NCI-H2081 (cell line): ENCODE measurements at places on chromosomes 6 and 20.

DNA sequence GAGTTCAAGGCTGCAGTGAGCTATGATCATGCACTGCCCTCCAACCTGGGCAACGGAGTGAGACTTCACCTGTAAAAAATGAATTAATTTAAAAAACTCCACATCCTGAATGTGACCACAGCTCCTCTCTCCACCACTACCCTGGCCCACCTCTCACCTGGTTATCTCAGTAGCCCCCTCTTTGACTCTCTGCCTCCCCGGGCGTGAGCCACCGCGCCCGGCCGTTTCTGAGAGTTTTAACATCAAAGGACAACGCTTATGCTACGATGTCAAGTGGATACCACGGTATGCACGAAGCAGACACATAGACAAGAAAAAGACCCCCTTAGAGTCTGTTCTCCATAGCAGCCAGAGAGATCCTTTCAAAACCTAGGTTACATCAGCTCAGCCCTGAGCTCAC is 48.7 kb downstream of the FGD2 start:
- no peak for DNase-seq

DNA sequence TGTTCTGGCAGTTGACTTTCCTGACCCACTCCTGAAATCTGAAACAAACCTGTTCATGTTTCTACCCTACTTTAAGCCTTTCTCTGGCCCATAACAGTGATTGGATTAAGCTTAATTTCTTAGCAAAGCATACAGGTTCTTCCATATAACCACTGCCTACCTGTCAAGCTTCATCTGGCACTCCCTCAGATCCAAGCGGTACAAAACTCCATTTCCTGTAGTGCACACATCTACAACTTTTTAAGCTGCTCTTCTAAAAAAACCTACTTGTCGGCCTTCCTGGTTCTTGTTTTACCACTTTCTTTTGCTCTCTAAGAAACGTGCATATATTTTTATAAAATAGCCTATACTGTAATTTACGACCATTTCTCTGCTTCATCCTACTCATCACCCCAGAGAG is 916 bp upstream of the PPP1R11 start:
- DNase-seq: no peak

- DNase-seq: no peak
Observed at GRCh38 chr20:10508060-10508459, 73.0 kb downstream of the SLX4IP start.

- DNase-seq: no peak
Observed at GRCh38 chr6:161422710-161423680, 149.1 kb upstream of the AGPAT4 start.

DNA sequence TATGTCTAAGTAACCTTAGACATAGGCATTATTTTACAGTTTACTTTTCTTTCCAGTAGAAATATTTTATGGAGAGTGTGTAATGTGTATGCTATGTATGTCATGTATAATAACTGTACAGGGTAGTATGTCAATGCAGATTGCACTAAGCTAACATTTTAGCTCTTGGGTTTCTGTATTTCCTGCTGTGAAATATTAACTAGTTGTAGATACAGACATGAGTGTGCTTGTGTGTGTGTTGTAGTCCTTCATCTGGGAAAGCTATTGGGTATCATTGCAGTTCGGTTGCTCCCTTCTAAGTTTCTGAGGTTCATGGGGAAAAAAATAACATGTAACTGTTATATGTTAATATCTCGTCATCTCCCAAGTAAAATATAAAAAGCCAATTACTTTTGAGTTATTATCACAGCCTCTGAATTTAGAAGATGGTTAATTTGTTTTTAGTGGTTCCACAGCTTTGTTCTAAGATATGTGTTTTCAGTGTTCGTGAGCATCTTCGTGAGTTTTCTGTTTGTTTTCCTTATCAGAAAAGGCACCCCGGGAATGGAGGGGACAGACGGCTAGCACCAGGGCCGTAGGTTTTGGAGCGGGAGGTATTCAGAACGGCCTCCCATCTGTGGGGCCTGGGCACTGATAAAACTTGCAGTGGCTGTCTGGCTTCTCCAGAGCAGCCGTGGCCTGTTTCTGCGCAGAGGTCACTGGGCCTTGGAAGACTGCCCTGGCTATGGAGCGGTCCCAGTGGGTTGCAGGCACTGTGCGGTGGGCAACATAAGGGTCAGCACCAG is 215.0 kb downstream of the ARID1B start:
- no peak for DNase-seq

DNA sequence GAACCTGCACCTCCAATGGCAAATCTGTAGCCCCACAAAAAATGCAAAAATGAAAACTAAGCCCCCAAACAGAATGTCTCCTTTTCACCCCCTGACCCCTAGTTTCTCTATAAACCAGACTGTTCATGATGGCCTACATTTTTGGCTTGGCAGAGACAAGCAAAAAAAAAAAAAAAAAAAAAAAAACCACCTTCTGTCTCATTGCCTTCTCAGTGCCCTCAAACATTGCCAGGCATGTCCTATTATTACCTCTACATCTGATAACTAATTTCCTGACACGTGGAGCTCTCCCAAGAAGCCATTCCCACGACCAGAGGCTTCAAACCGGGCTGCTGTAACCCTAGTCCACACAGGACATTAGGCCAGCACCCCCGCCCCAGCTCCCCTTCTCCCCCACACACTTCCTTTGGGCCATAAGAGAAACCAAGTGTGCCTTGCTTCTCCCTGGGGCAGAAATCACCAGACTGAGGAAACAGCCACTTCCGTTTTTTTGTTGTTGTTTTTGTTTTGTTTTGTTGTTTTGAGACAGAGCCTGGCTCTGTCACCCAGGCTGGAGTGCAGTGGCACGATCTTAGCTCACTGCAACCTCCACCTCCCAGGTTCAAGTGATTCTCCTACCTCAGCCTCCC is 65.4 kb downstream of the GPR6 start:
- no peak for DNase-seq

DNA sequence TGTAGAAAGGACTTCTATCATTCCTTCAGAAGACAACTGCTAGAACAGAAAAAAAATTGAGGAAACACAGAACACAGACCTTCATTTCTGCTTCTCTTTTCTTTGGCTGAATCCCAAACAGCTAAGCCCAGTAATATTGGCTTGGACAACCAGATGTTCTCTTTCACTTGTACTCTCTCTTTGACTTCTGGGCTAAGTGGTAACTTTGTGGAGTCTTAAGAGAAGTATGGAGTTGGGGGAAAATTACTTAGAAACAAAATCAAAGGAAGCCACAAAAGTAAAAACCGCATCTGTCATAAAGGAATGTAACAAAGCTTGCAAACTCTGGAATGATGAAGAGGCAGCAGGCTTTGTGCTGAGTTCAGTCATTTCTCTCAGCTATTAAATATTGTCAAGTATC is 587.5 kb downstream of the CBLN4 start:
- DNase-seq: no peak

DNA sequence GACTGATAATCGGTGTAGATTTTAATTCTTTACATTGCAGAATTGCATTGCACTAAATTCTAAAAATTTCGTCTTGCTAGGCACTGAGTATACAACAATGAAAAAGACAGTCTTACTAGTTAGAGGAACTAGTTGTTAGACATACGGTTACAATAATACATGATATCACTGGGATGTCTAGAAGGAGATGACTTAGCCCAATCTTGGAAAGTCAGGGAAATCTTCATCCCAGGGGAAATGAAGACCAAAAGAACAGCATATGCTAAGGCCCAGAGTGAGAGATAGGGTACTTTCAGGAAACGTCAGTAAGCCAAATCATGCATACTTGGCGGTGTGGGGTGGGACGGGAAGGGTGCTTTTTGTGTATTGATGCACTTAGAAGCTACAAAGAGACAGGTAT is 901 bp downstream of the CEP57L1 start:
- DNase-seq: no peak

GRCh38 chr6:124535746-124536145 is 426.5 kb upstream of the RNF217 start:
- DNase-seq: no peak
